Activated CD4-positive, alpha-beta T cell treated with anti-CD3 and anti-CD28 coated beads for 36 hours (primary cell): ENCODE measurements at places on chromosomes 16 and 17.

DNA sequence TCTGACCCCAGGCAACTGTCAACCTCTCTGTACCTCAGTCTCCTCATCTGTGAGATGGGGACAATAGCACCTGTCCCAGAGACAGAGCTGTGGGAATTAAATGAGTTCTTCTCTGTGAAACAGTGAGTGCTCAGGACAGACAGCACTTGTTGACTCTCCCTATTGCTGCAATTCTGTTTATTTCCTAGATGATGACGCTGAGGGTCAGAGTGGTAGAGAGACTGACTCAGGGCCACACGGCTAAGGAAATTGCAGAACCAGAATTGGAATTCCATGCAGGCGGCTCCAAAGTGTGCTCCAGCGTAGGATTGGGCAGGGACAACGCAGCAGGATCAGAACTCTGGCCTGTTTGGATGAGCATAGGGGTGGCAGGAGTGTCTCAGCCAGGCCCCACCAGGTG is 302.2 kb downstream of the C16orf95 start:
- no peak for DNase-seq

- no peak for DNase-seq
Measured at GRCh38 chr16:58507195-58507962, 7.4 kb downstream of the NDRG4 start.

- DNase-seq: no peak
Measured at GRCh38 chr17:4170639-4171280, 27.8 kb downstream of the CYB5D2 start.

DNA sequence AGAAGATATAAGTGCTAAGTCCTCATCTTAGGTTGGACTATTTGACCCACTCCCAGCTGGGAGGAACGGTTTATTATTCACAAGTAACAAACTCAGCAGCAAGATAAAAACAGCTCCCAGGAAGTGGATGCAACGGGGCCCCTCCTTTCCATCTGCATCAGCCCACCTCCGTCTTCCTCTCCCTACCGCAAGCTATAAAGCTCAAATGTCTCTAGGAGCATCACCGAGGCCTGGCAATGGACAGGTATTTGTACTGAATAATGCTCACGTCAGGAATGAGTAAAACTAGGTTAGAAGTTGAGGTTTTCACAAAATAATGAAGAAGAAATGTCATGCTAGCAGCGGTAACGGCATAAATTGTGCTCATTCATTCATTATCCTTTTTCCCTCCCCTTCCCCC is 408.7 kb upstream of the PSMD7 start:
- peak; percentile 9 for DNase-seq

- DNase-seq: peak; percentile 58
Measured at GRCh38 chr17:39225959-39226683, 376 bp upstream of the STAC2 start.

- DNase-seq: no peak
Measured at GRCh38 chr17:42431758-42432161, 8.7 kb upstream of the CAVIN1 start.

DNA sequence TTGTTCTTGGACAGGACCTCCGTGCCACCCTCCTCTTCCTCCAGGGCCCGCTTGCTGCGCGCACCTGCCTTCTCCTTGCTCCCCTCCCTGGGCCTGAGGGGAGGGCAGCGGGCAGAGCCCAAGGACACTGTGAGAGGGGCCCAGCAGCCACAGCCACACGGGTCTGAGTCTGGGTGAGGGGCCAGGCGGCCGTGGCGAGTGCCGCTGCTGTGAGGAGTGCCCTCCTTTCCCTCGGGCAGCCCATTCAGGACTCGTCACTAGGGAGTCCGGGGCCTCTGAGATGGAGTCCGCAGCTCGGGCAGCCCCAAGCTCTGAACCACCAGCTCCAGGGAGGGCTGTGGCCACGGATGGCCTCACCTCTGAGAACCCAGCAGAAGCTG is 5.6 kb downstream of the DUS1L start:
- DNase-seq: no peak

GRCh38 chr17:32318071-32318470 is 23.9 kb downstream of the C17orf75 start:
- no peak for DNase-seq

DNA sequence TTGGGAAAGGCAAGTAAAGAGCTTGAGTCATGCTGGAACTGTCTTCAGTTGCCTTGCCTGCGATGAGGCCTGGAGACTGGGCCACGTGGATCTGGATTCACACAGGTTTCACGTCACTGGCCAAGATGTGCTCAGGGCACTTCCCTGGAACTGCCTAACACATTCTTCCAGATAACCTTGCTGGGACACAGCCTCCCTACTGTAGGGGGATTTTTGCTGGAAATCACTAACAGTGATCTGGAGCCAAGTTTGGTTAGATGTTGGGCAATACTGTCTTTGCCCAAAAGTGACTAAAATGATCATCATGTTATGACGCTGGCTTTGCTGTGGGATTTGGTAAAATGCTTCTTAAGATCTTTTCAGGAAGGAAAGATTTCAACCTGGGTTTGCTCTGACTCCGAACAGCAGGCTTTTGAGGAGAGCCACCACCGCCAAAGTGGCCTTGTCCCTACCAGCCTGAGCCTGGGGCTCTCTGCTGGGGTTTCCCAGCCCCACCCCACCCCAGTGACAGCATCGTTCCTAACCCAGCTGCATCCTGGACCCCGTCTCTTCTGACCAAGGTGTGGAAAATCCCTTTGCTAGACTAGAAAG is 14.7 kb downstream of the C1QTNF1 start:
- DNase-seq: no peak

DNA sequence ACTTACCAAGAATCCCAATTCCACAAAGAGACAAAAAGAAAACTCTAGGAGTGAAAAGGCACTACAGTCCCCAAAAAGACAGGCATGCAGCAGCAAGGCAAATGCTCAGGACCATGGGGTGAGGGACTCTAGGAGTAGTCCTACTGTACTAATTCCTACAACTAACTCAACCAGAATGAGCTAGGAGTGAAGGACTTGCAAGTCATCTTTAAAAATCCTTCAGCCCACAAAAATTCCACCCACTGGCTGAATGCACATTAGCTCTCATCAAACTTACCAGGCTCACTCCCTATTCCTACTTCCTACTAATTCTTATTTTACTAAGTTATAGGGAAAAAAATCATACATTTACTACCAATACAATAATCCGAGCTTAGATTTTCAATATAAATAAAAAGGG is 141.7 kb upstream of the C17orf78 start:
- DNase-seq: no peak

DNA sequence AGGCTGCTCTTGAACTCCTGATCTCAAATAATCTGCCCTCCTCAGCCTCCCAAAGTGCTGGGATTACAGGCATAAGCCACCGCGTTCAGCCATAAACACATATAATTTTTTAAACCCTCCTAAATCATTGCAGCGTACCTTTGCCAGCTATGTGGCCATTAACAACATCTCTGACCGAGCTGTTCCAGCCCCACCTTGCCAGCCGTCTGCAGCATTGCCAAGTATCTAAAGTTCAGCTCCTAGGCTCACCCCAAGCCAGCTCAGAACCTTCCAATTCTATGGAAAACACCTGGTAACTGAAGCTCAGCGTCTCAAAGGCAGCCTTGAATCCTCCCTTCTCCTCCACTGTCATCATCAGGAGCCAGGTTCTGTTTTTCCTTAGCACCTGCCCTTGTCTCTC is 5.1 kb upstream of the MEIOB start:
- DNase-seq: no peak

GRCh38 chr17:46063241-46063640 is 64.2 kb downstream of the STH start:
- no peak for DNase-seq

DNA sequence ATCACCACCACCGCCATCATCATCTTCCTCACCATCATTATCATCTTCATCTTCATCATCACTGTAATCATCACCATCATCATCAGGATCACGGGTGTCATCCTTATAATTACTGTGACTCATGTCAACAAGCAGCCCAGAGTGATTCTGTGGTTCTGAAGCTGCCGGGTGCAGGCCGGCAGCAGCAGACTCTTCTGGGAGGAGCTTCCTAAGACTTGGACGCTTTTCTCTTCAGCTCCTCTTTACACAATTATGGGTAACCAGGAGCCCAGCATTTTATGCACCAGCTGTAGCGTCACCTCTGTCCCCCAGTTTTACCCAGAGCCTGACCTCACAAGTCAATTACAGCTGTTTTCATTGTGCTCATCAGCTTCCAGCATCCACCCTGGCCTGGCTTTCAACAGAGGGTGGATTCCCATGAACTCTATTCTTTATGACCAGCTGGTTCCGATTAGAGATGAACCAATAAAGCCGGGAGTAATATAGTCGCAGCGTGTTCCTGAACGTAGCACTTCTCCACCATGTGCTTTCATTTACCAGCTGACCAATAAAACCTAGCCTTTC is 275.8 kb downstream of the FOXL1 start:
- no peak for DNase-seq

- DNase-seq: no peak
Measured at GRCh38 chr17:74130276-74130675, 73.2 kb upstream of the RPL38 start.

GRCh38 chr17:78210111-78210510 is 3.9 kb upstream of the BIRC5 start:
- no peak for DNase-seq

- no peak for DNase-seq
Measured at GRCh38 chr16:5911241-5911640, 813.6 kb upstream of the EEF2KMT start.

GRCh38 chr16:56354746-56355145 is 70.6 kb downstream of the AMFR start:
- DNase-seq: no peak

GRCh38 chr17:2239882-2240430 is 63.6 kb downstream of the SMG6 start:
- DNase-seq: peak; percentile 74

GRCh38 chr16:66141885-66142284 is 224.6 kb upstream of the CDH5 start:
- DNase-seq: no peak

DNA sequence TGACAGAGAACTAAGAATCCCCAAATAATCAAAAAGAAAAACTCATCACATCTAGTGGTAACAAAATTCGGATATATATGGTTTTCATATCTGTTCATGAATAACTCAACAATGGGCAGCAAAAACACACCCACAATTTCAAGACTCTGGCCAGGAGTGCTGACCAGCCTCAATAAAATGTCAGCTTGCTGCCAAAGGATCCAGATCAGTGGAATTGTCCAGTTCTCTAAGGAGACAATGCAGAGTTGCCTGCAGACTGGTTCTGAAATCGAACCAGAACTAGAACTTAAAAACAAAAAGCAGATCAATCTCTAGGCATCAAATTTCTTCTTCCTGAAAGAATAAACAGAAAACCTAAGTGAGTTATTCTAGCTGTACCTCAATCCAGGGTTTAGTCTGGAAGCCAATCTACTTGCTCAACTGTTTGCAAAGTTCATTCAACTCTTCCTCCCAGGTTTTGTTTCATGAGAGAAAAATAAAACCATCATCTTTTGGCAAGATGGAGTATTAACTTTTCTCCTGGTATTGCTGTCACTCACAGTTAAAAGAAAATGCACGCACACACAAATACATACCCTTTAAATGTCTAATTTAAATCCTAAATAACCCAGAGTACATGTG is 61.0 kb downstream of the CFDP1 start:
- no peak for DNase-seq

DNA sequence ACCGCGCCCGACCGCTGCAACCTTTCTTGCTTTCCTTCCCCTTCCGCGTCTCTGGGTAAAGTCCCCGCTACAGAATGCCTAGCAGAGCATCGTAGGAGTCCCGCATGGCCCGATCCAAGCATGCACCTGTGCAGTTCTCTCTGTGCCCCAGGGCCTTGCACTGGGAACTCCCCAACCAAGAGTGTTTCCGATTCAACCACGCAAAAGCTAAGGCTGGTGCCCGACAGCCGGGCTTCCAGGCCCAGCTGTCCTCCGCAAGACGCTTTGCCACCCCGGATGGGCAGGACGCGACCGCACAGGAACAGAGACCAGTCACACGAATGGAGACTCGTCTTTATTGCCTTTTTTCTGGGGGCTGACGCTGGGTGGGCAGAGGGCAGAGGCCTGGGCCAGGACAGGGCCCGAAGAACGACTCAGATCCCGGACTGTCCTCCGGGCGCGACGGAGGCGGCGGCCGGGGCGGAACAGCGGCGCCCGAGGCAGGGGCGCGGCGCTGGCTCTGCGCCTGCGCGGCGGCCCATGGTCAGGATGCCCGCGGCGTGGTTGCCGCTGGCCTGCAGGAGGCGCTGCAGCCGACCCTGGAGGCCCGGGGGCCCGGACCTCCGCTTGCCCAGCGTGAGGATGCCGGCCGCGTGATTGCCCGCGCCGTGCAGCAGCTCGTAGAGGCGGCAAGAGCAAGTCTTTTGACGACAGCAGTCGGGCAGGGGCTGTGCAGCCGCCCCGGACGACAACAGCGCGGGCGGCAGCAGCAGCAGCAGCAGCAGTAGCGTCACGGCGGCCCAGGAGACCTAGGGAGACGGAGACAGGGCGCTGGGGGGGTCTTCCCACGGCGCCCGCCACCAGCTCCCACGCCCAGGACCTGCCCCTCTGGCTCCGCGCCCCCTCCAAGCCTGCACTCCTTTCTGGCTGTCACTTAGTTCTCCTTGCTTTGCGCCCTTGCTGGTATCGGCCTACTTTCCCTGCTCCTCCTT is 1.2 kb downstream of the HCRT start:
- peak; percentile 89 for DNase-seq

GRCh38 chr16:2121853-2122252 is 13.8 kb downstream of the PKD1 start:
- no peak for DNase-seq

DNA sequence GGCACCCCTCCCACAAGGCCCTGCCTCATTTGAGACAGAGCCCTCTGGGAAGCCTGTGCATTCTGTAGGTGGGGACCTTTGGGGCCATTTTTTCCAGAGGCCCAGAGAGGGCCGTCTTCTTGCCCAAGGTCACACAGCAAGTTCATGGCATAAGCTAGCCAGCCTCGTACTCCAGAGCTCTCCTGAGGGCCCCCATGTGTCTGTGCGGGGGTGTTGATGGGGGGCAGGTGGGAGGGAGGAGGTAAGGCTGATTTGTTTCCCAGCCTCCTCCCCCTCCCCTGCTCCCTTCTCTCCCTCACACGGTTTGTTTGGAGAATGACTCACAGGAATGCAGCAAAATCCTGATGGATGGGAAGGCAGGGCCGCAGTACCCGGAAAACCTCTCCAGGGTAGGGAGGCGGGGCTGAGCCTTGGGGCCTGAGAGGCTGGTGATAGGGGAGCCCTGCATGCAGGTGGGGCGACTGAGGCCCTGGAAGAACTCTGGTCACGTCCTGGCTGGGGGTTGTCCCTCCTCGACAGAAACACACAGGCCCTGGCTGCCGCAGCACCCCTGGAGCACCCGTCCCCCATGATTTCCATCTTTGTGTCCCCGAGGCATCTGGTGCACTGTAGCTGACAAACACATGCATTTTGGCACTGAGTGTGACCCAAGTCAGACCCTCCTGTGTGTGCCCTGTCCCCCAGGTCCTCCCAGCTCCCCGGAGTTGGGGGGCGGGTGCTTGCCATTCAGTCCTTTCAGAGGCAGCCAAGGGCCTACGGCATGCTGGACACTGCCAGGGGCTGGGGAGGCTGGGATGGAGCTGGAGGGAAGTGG is 29.7 kb downstream of the RAI1 start:
- DNase-seq: no peak

- no peak for DNase-seq
Measured at GRCh38 chr17:28777178-28777577, 33.4 kb downstream of the TRAF4 start.

- DNase-seq: no peak
Measured at GRCh38 chr16:85662482-85662812, 26.3 kb downstream of the GINS2 start.

GRCh38 chr17:17164676-17165075 is 41.5 kb downstream of the PLD6 start:
- no peak for DNase-seq

GRCh38 chr17:67020293-67020766 is 24.0 kb upstream of the CACNG1 start:
- DNase-seq: no peak

GRCh38 chr17:60102632-60103096 is 23.9 kb upstream of the HEATR6 start:
- DNase-seq: peak; percentile 61

GRCh38 chr17:38464723-38465390 is 36.6 kb downstream of the ARHGAP23 start:
- no peak for DNase-seq
